T47D (cell line): ENCODE measurements at places on chromosomes 4 and X.

DNA sequence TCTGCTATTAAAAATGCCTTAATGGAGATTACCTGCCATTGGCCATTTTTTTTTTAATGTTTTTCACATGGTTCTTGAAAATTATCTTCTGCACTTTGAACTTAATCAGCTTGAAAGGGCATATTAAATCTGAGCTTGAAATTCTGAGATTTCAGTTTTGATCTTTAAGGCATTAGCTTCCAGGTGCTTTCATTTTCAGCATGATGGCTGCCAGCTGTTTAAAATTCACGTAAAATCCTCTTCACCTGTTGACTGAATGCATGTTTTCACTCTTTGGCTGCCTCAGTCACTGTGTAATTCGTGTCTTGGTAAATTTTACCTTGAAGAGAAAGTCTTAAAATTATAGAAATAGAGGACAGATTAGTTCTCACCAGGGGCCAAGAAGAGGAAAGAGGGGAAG is 39.6 kb downstream of the SMAD1 start:
- DNase-seq, result no peak

- no peak for DNase-seq
Measured at GRCh38 chrX:121258545-121258944, 211.1 kb downstream of the GLUD2 start.

- no peak for DNase-seq
Measured at GRCh38 chr4:118114720-118115119, 80.4 kb downstream of the NDST3 start.

- no peak for DNase-seq
Measured at GRCh38 chr4:47570816-47571215, 85.7 kb downstream of the ATP10D start.

DNA sequence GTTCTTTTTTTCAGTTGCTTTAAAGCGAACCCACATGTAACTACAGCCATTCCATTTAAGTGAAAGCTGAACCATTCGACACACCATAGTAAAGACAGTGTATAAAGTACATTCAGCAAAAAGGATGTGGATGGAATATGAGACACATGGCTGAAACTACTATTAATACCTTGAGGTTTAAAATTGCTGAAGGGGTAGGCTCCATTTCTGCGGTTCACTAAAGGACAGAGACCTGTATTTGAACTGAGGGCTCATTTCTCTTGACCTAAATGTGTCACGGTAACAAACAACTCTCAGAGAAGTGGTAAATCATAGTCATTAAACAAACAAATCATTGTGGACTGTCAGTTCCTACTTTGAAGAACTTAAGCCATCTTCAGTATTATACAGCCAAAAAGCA is 1085.6 kb upstream of the TENM3 start:
- DNase-seq, result no peak
